ENCODE measurements at places on chromosomes 6 and 20. TPM values are rescaled to one million over a fixed set of nuclear protein-coding genes. Genes with fewer than 3 reads are reported as not detected.

The SCRT2 gene
- total RNA-seq = not detected

The SLA2 gene
- total RNA-seq = 66.8 TPM

The TUBB gene
- total RNA-seq = 1,507 TPM

The FANCE gene
- total RNA-seq = 14.7 TPM

The MOG gene
- total RNA-seq = not detected

All from activated naive CD4-positive, alpha-beta T cell treated with anti-CD3 and anti-CD28 coated beads, Interleukin-2, amount 50 U/mL, for 72 hours (primary cell).